ENCODE measurements at places on chromosomes 4 and X.

DNA sequence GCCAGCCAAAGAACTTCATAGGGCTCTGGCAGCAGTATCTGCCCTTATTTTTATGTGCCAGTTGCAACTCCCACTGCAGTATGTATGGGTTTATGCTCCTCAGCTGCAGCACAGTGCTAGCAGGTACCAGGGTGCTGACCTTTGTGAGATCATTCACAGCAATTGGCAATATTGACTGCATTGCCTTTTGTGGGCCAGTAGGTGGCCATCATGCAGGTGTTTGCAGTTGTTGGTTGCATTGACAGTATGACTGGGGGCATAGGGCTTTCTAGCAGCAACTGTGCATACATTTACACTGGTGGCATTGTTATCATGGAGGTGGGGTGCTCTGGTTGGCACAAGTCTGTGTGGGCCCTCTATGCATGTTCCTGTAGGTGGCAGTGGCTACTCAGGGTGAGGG lies 42.5 kb downstream of the FAAH2 start:
- DNase-seq, result peak; percentile 13

GRCh38 chr4:138263247-138263816 lies 21.2 kb upstream of the SLC7A11 start:
- no peak for DNase-seq

- DNase-seq, result peak; percentile 35
Measured at GRCh38 chr4:10020871-10021652, at the start of gene SLC2A9. Gene SLC2A9, minus strand, starts transcription at chr4:10021497. Its CDS starts 68 bp downstream, at chr4:10021429.

DNA sequence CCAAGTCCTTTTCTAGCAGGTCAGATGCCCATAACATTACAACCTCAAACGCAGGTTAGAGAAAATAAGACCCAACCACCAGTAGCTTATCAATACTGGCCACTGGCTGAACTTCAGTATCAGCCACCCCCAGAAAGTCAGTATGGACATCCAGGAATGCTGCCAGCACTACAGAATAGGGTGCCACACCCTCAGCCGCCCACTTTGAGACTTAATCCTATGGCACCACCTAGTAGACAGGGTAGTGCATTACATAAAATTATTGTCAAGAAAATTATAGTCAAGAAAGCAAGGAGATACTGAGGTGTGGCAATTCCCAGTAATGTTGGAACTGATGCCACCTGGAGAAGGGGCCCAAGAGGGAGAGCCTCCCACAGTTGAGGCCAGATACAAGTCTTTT lies 19.9 kb upstream of the TRIM61 start:
- DNase-seq, result no peak

DNA sequence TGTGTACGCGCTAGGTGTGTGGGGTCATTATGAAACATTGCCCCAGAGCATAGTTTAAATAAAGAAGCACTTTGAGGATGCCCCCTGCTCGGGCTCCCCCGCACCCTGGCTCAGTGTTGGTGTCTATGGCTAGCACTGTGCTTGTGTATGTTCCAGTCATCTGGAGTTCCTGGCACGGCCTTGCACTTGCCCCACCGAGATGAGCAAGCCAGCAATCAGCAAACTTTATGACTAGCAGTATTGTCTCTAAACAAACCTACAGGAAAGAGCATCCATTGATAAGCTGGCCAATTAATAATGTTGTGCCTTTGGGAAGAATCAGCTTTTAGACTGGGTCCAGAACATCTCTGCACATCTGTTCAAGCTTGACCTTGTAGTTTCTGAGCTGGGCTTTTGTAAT lies 707 bp upstream of the SHROOM4 start:
- peak; percentile 28 for DNase-seq

DNA sequence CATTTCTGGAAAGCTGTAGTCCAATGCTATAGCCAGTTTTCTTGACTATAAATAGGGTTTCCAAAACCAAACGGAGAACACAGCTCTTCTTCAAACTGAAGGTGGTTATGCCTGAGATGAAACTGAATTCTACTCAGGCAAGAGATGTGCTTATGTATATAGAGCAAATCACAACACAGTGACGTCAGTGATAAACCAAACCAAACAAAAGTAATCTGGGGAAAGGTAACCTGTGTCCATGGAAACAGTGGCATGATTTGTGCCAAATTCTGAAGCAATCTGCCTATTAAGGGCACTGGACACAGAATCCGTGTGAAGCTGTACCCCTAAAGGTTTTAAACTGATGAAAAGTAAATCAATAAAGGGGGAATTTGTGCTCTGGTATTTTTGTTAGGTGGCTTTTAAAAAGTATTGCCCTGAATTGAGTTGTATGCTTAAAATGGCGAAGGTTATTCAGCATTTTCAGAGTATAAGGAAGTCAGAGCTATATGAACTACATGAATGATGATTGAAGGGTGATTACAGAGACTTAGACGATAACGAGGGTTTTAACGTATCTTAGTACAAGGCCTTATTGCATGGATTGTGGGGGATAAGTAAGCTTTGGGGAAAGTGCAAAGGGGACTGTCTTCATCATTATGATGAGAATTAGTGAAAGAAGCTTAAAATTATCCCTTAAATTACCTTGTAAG lies 38.6 kb downstream of the NPY5R start:
- no peak for DNase-seq

DNA sequence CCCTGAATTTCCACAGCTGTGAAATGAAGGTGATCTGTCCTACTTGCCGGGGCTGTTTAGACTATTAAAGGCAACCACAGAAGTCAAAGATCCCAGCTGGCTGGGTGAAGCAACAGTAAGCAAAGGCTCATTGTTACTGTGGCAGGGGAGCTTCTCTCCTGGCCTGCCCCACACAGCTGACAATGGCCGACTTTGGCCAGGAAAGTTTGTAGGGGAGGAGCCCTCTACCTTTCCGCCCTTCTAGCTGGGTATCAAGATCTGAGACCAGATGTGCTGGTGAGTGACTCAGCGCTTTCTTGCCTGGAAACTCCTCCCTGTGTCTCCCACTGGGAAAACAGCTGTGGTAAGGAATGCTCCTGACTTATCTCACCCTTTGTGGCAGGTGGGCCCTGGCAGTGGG lies 21.1 kb downstream of the RASSF6 start:
- peak; percentile 24 for DNase-seq

GRCh38 chrX:53044995-53045394 lies 3.6 kb upstream of the GPR173 start:
- no peak for DNase-seq

GRCh38 chr4:21544955-21545354 lies 403.6 kb downstream of the KCNIP4 start:
- DNase-seq, result no peak

DNA sequence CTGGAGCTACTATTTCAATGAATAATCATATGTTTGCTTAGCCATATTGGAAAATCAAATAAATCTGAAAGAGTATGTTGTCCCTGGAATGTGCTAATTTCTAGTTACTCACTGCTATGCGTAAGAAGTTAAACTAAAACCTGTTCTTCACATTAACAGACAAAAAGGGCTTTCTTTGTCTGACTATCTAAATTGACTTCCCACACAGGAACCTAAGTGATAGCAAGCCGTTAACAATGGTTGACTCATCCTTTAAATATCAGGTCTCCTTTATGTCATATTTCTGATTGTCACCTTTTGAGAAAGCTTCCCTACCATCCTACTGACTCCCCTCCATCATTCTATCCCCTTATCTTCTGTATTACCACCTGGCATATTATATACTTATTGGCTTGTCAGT lies 81.4 kb downstream of the AMELX start:
- DNase-seq, result no peak

- no peak for DNase-seq
Measured at GRCh38 chr4:122005064-122005755, 53.4 kb upstream of the TRPC3 start.

- DNase-seq, result no peak
Measured at GRCh38 chrX:129959493-129959832, 23.0 kb upstream of the BCORL1 start.

GRCh38 chr4:165814256-165815020 lies 58.6 kb upstream of the TLL1 start:
- peak; percentile 21 for DNase-seq

GRCh38 chrX:40933132-40933705 lies 152.0 kb upstream of the USP9X start:
- peak; percentile 82 for DNase-seq

DNA sequence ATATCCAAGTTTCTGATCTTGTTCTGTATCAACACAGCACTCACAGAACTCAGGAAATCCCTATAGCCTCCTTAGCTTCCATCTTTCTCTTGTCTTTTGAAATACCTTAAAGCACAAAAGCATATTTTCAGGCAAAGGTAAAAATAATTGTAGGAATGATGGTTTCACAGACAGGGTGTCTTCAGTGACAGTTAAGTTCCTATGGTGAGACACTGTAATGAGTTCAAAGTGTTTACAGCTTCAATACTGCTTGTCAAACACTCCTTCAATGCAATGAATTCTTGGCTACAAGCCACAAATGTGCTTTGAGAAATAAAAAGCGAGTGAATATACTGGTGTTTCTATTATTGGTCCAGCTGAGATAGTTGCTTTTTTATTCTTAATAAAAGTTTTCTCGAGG lies 466.0 kb downstream of the DMD start:
- peak; percentile 1 for DNase-seq

DNA sequence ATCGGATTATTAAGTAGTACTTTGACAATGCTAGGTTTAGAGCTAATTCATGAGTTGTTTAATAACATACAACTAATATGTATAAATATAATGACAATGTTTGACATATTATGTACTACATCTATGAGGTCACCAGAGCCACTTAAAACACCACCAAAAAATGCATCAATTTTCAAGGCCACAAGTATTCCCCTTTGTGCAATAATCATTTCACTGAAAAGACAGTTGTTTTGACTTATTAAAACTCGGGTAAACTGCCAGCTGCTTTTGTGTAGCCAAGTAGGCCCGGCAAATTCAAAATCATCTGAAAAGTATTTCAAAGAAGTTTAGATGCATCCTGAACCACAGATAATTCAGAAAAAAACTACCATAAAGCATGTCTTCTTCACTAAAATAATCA lies 48.7 kb downstream of the CLOCK start:
- DNase-seq, result no peak

DNA sequence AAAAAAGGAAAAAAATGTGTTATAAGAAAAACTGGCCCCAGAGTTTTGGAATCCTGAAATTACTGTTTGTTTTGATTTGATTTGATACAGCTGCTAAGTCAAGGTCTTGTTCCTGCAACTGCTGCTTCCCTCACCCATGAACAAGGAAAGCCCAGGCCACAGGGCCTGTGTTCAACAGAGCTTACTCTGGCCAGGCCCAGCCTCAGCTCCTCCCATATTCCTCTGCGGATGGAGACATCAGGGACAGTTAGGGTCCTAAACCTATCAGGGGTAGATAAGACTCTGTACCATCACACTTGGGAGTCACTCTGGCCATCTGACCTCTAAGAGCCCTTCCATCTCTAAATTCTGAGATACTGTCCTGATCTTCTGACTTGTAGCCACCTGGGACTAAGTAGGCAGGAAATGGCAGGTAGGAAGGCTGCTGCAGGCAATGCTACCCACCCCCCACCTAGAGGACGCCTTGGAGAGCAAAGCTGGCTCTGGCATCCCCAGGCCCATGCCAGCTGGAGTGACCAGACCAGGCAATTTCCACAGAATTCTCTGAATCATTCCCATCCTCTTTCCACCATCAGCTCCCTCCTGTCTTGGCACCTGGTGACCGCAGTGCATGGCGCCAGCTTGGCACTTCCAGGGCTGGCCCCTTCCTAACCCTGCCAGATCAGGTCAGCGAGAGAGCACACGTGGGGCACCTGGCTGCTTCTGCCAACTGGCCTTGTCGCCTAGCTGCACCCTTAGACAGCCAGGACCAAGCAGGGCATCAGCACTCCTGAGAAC lies 58.0 kb upstream of the TMEM33 start:
- no peak for DNase-seq

DNA sequence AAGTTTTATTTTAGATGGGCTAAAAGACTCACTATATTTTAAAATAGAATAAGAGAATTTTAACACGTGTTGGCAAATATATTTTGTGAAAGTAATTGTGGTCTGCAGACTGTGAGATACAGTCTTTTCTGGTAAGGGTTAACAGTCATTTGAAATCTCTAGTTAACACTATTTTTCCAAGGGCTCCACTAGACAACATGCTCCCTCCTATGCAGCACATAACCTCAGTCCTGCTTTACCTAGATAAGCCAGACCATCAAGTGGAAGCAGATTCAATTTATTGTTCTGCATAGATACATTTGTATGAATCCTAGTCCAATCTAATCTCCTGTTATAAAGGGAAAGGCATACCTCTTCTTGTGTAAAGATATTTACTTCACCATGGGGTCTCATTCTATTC lies 133.2 kb upstream of the CT83 start:
- DNase-seq, result no peak

- no peak for DNase-seq
Measured at GRCh38 chr4:8913858-8914460, 42.3 kb upstream of the HMX1 start.

GRCh38 chr4:182495645-182496385 lies 252.6 kb downstream of the TENM3 start:
- DNase-seq, result no peak

- DNase-seq, result no peak
Measured at GRCh38 chr4:38386654-38387188, 277.3 kb upstream of the KLF3 start.

DNA sequence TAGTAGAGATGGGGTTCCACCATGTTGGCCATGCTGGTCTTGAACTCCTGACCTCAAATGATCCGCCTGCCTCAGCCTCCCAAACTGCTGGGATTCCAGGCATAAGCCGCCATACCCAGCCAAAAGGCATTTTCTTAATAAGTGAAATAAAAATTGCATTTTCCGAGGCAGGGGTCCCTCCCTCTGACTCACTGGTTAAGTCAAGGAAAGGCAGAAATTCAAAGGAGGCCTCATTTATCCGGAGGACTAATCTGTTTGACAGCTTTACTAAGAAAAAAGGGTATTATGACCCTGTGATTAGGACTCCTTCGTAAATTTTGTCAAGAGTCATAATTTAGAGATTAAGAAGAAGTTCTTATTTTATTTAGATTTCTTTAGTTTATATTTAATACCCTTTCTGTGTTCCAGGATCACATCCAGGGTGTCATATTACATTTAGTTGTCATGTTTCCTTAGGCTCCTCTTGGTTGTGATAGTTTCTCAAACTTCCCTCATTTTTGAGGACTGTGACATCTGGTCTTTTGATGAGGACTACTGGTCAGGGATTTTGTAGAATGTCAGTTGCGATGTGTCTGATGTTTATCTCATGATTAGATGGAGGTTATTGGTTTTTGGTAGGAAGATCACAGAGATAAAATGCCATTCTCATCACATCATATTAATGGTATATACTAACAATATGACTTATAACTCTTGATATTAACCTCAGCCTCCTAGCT lies 753.7 kb upstream of the AMOT start:
- no peak for DNase-seq

DNA sequence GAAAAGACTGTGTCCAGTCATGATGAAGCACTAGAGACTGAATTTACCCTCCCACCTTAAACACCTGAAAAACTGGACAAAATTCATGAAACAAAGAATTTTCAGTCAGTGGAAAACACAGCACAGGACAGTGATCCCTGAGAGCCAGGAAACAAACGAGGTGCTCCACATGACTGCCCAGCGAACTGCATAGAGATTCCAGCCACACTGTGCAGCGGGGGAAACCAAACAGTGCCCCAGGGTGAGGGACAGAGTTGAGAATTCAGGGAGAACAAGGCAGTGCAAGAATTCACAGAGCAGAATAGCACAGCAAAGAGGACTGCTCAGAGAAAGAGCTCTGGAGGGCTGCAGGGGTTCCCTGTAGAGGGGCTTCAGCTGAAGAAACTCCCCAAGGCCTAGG lies 55.5 kb upstream of the SEC24B start:
- DNase-seq, result no peak

GRCh38 chrX:87895421-87895820 lies 377.8 kb downstream of the KLHL4 start:
- no peak for DNase-seq

GRCh38 chrX:16458208-16458607 lies 191.8 kb upstream of the S100G start:
- no peak for DNase-seq
